ENCODE measurements at places on chromosomes 3 and 15.

- no peak for DNase-seq
Measured at GRCh38 chr3:101677436-101678286, 729 bp upstream of the ZBTB11 start.

DNA sequence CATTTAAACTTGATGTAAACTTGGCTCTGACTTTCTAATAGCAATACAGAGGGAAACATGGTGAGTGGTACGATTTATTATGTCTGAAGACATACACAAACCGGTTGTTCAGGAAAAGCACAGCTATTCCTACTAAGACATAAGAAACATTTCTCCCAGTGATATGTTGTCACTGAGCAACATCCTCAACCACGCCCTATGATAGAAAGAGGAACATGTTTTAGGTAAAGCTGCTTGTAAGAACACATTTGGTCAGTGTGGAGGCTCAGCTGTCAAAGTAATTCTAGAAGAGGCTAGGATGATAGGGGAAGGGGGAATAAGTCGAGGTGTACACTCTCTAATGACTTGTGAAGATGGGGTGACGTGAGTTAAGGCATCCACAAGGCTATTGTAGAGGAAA, 42.7 kb upstream of the B3GNT5 start:
- no peak for DNase-seq

DNA sequence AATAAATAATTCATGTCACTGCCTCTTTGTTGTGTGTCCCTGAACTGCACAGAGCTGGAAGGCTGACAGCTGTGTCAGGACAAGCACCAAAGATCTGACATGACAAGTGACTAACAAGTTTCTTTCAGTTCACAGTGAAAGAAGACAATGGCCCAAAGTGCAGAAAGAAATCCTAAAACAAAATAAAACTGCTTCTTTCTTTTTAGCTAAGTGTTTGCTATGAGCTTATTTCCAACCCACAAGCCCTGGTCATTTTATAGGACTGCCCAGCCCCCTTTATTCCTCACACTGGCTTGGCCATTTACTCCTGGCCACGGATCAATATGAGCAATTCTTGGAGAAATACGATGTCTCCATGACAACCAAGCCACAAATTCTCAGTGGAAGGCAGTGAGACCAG, 238.5 kb downstream of the WDR72 start:
- no peak for DNase-seq

GRCh38 chr15:79180318-79180717, 89.7 kb upstream of the RASGRF1 start:
- no peak for DNase-seq

DNA sequence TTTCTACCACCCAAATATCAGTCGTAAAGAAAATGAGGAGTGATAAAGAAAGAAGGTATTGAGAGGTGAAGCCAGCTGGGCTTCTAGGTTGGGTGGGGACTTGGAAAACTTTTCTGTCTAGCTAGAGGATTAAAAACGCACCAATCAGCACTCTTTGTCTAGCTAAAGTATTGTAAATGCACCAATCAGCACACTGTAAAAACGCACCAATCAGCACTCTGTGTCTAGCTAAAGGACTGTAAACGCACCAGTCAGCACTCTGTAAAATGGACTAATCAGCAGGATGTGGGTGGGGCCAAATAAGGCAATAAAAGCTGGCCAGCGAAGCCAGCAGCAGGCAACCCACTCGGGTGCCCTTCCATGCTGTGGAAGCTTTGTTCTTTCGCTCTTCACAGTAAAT, 13.0 kb upstream of the IQGAP1 start:
- no peak for DNase-seq
